ENCODE measurements at places on chromosomes 13 and 19. TPM values are rescaled to one million over a fixed set of nuclear protein-coding genes. Genes with fewer than 3 reads are reported as not detected.
A peak's percentile ranks its signal among the peaks of the same experiment; 100 is the strongest.

Gene ATP8A2
- 1.4 TPM for total RNA-seq

Gene ZNF177
- total RNA-seq, result 8.6 TPM

Gene TTC9B
- total RNA-seq, result 0.21 TPM

Gene CCDC106
- 4.1 TPM for total RNA-seq

Gene ACOD1
- total RNA-seq, result not detected

Gene TRPC4
- 3.8 TPM for total RNA-seq

Gene ZNF135
- total RNA-seq, result 12.6 TPM

Gene STOML3
- not detected for total RNA-seq

Gene SIPA1L3
- total RNA-seq, result 11.5 TPM

Gene HRC
- 5.2 TPM for total RNA-seq

Gene SPC24
- 21.1 TPM for total RNA-seq

Gene ZFP36
- total RNA-seq, result 13.0 TPM

Gene USHBP1
- total RNA-seq, result 6.0 TPM

Gene SHD
- 3.6 TPM for total RNA-seq

DNA sequence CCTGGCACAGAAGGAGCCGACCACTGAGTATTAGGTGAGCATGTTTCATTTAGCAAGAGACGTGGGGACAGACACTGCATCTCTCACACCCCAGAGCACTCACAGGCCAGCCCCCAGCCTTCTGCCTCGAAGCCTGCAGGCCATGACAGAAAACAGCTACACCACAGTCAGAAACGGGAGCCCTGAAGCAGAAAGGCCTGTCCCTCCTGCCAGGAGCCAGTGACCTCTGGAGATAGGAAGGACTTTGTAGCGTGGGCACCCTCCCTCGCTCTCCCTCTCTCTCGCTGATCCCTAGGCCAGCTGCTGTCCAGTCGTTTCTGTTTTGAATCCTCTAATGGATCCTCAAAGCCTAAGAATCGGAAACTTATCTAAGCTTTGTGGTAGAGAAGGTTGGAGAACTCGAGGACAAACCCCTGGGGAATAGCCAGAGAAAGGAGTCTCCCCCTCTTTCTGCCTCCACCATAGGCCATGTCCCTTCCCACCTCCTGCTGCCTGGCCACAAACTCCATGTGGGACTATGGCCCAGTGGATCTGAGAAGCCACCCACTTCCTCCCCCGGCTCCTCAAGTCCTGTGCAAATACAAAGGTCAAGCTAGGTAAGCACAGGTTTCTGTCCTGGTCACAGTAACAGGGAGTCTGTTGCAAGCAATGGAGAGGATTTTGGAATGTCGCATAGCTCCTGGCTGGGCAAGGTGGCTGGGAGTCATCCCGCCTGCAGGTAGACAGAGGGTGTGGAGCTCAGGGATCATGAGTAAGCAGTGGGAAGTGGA is 95.1 kb downstream of the NUFIP1 start:
- DNase-seq, result no peak

DNA sequence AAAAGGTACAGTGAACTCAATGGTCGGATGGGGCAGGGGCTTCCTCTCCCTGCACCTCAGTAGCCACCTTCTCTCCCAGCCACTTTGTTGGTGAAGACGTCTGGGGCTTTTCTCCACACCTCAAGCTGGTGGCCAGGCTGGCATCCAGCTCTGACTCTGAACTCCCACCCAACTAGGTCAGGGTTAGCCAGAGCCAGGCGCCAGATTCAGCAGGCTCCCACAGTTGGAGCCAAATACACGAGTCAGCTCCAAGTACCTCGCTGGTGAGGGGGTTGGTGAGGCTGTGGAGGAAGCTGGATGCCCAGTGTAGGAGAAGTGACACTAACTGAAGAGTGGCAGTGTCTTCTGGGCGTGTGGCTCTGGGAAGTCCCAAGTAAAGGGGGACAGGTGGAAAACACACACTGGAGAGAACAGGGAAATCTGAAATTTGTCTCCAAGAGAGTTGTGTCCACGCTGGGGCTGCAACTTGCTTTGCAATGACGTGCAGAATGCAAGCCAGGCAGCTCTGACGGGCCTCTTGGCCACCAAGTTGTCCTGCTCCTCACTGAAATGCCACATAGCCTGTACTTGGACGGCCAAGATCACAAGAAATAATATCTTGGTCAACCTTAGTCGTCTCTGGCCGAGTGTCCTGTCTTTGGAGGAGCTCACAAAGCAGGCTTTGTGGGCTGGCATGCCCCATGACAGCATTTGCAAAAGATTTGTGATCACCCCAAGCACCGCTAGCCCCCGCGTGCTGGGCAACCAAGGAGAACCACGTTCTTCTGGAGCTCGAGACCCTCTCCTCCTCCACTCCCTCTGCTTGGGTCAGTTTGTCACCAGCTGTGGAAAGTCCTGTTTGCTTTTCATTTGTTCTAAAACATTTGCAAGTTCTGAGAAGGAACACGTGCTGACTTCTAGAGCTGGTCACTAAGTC is 18.1 kb downstream of the SLC7A1 start:
- DNase-seq, result no peak

- DNase-seq, result no peak
Measured at GRCh38 chr19:51473009-51473707, 5.2 kb upstream of the CEACAM18 start.

GRCh38 chr19:38284422-38284821 is 19.6 kb upstream of the C19orf33 start:
- DNase-seq, result no peak

- DNase-seq, result peak; percentile 56
Measured at GRCh38 chr19:47863514-47863936, 4.5 kb downstream of the TPRX2 start.

DNA sequence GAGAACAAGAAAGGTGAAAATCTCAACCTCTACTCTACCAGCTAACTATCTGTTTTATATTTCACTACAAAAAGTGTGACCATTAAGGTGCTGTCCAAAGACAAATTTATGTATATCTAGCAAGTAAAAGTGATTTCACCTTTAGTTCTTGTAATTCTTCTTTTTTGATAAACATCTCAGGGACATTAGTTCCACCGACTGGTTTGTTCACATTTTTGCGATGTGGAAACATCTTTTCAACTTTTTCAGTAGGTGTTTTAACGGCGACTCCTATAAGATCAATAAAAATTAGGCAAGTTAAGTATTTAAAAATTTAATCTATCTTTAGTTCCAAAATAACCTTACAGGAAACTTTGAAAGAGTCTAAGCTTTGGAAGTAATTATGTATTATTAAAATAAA is 33.3 kb downstream of the CLDN10 start:
- no peak for DNase-seq

DNA sequence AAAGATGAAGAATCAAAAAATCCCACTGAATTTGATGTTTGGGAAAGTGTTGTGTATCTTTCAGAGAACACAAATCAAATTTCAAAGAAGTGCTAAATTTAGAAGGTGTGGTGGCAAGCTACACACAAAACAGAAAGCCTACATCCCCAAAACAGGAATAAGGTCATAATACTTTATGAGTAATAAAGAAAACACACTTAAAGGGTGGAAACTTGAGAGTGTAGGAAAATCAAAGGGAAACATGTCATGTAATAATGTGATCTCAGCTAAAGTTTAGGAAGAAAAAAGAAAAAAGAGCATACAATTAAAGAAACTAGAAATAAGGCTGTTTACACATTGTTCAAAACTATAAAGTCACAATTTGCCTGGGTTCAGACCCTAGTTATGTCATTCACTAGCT is 668.7 kb downstream of the PCDH17 start:
- DNase-seq, result no peak

GRCh38 chr19:11587975-11588631 is 9.2 kb upstream of the ZNF627 start:
- DNase-seq, result no peak

GRCh38 chr13:103107580-103107979 is 41.4 kb upstream of the SLC10A2 start:
- DNase-seq, result no peak

GRCh38 chr13:94305934-94306333 is 173.5 kb downstream of the DCT start:
- no peak for DNase-seq

DNA sequence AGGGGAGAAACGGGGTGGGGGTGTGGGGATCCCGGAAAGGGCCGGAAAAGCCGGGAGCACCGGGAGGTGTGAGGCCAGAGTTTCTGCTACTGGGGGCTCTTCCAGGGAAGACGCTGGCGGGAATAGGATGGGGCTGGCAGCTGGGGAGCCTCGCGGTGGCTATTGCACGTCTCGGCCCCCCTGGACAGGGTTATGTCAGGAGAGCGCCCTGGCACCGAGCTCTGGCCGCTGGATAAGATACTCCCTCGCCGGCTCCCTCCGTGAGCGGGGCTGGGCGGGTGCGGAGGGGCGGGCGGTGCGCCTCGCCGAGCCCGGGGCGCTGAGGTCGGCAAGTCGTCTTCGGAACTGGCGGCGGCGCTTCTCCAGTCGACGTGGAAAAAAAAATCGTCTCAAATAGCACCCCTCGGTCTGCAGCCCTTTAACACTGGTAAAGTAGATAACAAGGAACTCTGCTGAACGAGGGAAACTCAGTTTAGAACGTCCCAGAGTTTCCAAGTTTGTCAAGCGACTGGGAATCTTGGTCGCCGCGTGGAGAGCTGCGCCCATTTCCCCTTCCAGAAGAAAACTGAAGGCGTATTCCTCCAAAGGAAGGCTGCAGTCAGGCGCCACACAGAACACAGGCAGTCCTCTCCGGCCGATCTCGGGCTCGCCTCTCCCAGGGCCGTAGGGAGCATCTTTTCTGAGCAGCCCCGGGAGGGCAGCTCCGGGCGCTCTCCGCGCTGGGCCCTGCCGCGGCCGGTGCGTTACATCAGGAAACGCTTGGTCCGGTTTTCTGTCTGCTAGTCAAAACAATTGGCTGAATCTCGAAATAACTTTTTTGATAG is 115.1 kb downstream of the KCNRG start:
- DNase-seq, result no peak

DNA sequence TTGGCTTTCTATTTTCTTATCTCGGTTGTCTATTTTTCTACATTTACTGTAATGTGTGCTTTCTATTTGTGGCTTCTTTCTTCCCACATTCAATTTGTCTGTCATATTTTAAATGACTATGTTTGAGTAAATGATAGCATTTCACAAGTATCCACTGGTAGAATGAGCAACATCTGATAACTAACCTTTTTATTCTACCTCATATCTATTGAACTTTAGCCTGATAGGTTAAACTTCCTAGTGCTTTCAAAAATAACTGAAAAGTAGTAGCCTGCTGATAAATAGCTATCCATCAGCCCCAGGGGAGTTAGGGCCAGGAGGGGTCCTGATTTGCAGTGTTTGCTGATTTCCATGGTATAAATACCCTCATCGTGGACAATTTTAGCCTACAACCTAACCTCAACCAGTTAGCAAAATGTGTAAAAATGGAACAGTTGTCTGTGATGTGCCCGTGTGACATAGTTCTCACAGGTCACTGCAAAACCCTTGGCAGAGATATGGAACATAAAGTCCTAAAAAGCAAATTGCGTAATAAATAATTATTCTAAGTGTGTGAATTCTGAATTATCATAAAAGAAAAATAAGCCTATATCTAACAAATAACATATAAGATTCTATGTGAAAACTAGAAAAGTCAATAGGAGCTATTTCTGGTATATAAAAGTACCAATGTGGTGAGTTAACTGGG is 32.1 kb downstream of the KCTD12 start:
- DNase-seq, result no peak

GRCh38 chr13:69980799-69981198 is 126.8 kb upstream of the ATXN8OS start:
- DNase-seq, result no peak

DNA sequence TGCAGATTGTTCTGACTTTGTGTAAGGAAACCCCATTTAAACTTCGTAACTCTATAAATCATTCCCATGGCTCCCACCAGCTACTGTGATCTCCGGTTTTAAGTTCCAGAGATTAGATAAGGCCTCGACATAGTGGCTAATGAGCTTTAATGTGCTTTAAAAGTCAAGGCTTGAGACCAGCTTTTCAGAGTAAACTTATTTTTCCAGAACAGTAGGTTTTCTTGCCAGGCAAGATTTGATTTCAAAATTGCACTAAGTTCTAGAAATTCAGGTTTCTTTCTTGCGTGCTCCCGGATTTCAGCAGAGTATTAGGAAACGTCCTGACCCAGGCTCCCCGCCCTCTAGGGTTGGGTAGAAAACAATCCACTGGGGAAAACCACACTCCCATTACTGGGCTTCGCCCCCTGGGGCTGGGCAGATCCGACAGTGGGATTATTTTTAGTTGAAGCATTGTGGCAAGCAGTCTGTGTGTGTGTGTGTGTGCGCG is 43.3 kb downstream of the CRYL1 start:
- no peak for DNase-seq

- no peak for DNase-seq
Measured at GRCh38 chr13:40329781-40330485, 336.5 kb downstream of the FOXO1 start.

DNA sequence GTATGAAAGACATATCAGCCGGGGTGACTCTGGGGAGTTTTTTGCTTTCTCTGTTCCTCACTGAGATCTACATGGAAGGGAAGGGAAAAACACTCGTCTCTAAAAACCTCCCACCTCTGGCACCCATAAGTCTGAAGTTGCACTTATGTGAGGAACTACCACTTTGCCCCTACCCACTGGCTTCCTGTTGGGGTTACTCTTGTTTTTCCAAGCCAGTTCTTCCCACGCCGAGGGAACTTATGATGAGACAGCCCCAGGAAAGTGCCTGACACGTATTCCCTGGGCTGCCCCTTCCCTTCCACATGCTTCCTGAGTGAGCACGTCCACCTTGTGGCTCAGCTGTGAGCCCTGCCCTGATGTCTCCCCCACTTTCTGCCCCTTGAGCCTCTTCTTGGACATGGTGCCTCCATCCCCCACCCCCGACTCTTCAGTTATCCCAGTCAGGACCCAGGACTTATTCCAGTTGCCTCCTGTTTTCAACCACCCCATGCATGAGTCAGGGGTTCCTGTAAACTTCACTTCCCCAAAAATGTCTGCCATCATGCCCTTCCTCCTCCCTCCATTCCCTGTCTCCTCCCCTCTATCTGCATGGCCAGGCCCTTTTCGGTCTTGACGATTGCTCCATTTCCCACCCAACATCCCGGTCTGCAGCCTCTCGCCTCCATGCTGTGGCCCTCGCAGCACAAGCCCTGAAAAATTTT is 5.1 kb upstream of the SIGLEC7 start:
- no peak for DNase-seq

DNA sequence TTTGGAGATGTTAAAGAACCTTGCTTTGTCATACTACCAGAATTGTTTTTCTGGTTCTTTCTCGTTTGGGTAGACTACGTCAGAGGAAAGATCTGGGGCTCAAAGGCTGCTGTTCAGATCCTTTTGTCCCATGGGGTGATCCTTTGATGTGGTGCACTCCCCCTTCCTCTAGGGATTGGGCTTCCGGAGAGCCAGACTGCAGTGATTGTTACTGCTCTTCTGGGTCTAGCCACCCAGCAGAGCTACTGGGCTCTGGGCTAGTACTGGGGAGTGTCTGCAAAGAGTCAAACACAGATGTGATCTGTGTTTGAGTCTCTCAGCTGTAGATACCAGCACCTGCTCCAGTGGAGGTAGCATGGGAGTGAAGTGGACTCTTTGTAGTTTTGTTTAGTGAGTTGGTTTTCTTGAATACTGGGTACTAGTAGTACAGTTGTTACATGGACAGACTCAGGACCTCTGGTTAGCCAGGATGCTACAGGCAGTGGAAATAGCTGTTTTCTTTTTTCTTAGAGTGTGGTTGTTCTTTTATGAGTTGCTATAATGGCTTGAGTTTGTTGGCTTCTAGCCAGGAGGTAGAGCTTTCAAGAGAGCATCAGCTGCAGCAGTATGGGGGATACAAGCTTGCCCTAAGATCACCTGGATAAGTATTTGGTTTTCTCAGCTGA is 34.4 kb downstream of the DNAJC15 start:
- no peak for DNase-seq

GRCh38 chr13:35144166-35144890 is 202.3 kb downstream of the NBEA start:
- DNase-seq, result no peak

GRCh38 chr13:107730813-107731212 is 484.5 kb downstream of the LIG4 start:
- no peak for DNase-seq

- DNase-seq, result no peak
Measured at GRCh38 chr13:29165840-29166239, 345.7 kb downstream of the MTUS2 start.

Measured in urinary bladder (tissue), 4 donors.